ENCODE measurements at places on chromosomes 16 and 17.

DNA sequence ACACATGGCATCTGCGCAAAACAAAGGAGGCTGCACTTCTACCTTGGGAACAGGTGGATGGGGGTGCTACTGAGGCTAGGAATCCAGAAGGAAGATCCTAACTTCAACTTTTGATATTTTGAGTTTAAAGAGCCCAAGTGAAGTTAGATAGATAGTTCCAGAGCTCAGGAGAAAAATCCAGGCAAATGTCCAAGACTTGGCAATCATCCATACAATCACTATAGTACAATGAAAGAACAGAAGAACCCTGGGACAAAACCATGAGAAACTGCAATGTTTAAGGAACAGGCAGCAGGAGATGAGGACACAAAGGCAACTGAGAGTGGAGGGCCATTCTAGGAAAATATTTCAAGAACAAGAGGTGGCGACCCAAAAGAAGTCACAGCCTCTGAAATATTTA, 12.4 kb downstream of the CDYL2 start:
- DNase-seq, result no peak

- no peak for DNase-seq
These were observed 5.9 kb upstream of the COL1A1 start for GRCh38 chr17:50207315-50207714.

DNA sequence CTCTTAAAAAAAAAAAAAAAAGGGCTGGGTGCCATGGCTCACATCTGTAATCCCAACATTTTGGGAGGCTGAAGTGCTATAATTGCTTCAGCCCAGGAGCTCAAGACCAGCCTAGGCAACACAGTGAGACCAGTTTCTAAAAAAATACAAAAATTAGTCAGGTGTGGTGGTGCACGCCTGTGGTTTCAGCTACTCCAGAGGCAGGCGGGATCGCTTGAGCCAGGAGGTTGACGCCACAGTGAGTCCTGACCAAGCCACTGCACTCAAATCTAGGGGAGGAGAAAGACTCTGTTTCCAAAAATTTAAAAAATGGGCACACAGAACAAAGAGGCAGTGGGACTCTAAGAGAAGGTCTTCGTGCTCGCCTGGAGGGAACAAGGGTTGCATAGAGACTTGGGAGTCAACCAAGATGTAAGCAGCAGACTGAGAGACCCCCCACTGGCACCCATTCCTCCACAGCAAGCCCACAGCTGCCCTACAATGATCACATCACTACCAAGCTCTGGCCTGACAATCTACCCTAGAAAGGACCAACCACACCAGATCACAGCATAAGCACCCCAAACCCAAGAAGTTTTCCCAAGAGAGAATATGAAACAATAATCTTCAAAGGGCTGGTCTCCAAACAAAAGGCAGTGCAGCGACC, 121.6 kb downstream of the ANKRD11 start:
- DNase-seq, result no peak

GRCh38 chr16:68481636-68482035, 33.3 kb upstream of the SMPD3 start:
- DNase-seq, result no peak

DNA sequence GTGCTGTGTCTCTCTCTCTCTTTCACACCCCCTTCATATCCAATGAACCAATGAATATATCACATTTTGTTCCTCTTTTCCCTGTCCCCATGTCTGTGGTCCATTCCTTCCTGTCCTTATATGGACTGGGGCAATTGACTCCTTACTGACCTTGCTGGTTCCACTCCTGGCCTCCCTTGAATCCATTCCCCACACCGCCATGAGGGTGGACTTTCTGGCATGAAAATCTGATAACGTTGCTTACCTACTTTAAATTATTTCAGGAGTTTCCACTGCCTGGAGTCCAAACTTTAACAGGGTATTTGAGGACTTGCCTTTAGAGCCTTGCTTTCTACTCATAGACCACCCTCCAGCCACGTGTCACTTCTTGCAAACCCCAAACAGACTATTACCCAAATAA, 12.1 kb upstream of the ARHGAP17 start:
- DNase-seq, result no peak

DNA sequence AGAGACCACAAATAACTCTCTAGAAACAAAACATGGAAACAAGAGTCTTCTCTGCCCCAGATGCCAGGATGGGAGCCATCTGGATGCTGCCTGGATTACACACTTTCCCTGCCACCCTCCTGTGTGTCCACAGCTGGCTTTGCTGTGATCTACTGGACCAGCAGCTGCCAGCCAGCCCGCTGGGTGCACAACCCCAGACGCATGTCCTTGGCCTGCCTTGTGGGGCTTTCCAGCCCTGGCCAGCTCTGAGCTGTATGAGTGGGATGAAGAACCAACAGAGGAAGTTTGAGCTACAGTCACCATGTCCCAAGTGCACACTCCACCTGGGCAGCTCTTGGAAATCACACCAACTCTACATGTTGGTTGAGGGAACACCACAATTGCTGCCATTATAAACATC, 57.0 kb upstream of the TNRC6C start:
- DNase-seq, result no peak
